ENCODE measurements at places on chromosomes 2 and 18. TPM values are rescaled to one million over a fixed set of nuclear protein-coding genes. Genes with fewer than 3 reads are reported as not detected.

The IL1RL1 gene
- 57.7 TPM for total RNA-seq

The CYP20A1 gene
- 21.6 TPM for total RNA-seq

The SP5 gene
- total RNA-seq = not detected

The CPO gene
- total RNA-seq = not detected

The SLC16A14 gene
- total RNA-seq = not detected

The BCL11A gene
- 0.81 TPM for total RNA-seq

The STK25 gene
- 110 TPM for total RNA-seq

The MEP1B gene
- 0.20 TPM for total RNA-seq

DNA sequence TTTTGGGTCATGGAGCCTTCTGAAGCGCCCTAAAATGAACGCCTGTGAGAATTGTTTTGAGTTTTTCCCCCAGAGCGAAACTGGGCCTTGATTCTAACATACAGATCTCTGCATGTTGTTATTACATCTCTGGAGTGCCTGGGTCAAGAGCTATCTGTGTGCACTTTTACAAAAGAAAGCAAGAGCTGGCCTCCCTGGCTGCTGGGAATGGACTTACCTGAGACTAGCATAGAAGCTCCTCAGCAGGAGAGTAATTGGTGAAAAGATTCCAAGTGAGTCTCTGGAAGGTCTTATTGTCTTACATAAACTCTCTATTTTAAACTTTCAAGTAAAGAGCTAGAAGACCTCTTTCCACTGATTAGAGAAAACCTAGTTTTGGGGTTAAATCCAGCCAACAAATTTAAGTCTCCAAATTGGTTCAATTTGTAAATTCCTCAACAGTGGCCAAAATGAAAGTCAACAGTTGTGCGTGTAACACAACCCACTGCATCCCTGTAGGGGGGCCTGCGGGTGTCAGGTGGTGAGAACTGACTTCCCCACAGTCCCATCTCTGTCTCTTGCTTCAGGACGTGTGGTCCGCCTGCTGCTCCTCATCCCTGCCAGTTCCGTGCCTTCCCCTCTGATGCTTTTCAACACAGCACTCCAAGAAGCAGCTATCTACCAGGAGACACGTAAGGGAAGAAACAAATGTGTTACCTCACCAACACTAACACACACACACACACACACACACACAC is 206.1 kb downstream of the SH3BP4 start:
- no peak for DNase-seq
- no peak overlapping the region for H3K27ac ChIP-seq
- H3K36me3 ChIP-seq = no peaks in the 10 kb centered on the region
- no peaks in the 10 kb centered on the region for H3K4me1 ChIP-seq

- H3K27ac ChIP-seq = no peak overlapping the region
- DNase-seq = no peak
- H3K4me3 ChIP-seq = no peak overlapping the region
- H3K4me1 ChIP-seq = peaks cover 13% of the 10 kb centered on the region
Observed at GRCh38 chr2:208010506-208010905, 14.8 kb downstream of the PLEKHM3 start.

DNA sequence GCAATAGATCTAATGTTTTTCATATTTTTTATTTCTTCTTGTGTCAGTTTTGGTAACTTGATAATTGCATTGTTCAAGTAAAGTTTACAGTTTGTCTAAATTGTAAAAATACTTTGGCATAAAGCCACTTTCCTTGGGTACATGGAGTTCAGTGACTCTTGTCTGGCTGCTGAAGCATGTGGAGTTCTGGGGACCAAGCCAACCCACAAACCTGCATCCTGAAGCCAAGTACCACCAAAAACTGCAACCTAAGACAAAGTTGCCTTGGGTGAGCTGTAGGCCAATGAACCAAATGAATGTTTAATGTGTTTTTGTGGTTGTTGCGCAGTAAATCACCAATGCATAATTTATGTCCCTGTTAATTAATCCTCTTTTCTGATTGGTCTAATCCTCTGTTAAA is 872.6 kb downstream of the BCL11A start:
- H3K36me3 ChIP-seq = no peaks in the 10 kb centered on the region
- H3K27ac ChIP-seq = no peak overlapping the region
- no peaks in the 10 kb centered on the region for H3K27me3 ChIP-seq
- H3K4me1 ChIP-seq = no peaks in the 10 kb centered on the region
- DNase-seq = no peak
- no peak overlapping the region for H3K4me3 ChIP-seq

- no peaks in the 10 kb centered on the region for H3K36me3 ChIP-seq
- no peak overlapping the region for H3K27ac ChIP-seq
- H3K4me3 ChIP-seq = no peak overlapping the region
- peaks cover 8% of the 10 kb centered on the region for H3K27me3 ChIP-seq
Observed at GRCh38 chr2:106332054-106332453, 136.2 kb downstream of the RGPD3 start.

DNA sequence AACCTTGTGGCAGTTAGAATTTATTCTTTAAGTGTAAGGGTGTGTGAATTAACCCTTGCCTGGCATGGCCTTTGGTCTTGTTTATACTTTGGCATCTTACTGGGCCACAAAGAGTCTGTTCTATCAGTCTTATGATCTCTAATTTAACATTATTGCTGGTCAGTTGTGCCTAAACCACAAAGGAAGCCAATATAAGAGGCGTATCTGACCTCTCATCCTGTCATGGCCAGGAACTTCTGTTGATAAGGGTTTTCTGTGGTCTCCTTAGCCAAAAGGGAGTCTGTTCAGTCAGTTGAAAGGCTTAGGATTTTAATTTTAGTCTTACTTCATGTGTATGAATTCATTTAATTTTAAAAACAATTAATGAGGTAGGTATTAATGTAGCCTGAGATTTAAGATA is 127.2 kb downstream of the LRRTM4 start:
- no peaks in the 10 kb centered on the region for H3K4me1 ChIP-seq
- no peak overlapping the region for H3K27ac ChIP-seq
- no peak overlapping the region for H3K4me3 ChIP-seq
- H3K27me3 ChIP-seq = no peaks in the 10 kb centered on the region

DNA sequence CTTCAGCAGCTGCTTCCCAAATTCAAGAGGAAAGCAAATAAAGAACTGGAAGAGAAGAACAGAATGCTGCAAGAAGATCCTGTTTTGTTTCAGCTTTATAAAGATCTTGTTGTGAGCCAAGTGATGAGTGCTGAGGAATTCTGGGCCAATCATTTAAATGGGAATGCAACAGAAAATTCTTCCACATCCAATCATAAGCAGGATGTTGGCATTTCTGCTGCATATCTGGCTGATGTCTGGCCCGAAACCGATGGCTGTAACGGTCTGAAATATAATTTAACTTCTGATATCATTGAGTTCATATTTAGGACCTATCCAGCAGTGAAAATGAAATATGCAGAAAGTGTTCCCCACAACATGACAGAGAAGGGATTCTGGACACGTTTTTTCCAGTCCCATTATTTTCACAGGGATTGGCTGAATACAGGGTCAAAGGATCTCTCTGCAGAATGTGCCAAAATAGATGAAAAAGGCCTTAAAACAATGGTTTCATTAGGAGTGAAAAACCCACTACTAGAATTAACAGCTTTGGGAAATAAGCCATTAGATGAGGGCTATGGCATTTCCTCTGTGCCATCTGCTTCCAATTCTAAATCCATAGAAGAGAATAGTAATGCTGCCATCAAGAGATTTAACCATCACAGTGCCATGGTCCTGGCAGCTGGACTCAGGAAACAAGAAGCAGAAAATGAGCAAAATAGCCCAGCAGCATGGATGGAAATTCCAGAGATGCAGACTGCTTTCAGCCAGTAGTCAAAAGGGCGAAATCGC is 175.6 kb downstream of the MC4R start:
- H3K4me1 ChIP-seq = no peaks in the 10 kb centered on the region
- no peak overlapping the region for H3K27ac ChIP-seq
- H3K36me3 ChIP-seq = no peaks in the 10 kb centered on the region
- H3K27me3 ChIP-seq = no peaks in the 10 kb centered on the region
- H3K4me3 ChIP-seq = no peak overlapping the region

- H3K27ac ChIP-seq = no peak overlapping the region
- H3K4me3 ChIP-seq = no peak overlapping the region
- no peaks in the 10 kb centered on the region for H3K36me3 ChIP-seq
- no peaks in the 10 kb centered on the region for H3K4me1 ChIP-seq
- DNase-seq = no peak
Observed at GRCh38 chr2:182066400-182067087, 80.9 kb downstream of the PPP1R1C start.

DNA sequence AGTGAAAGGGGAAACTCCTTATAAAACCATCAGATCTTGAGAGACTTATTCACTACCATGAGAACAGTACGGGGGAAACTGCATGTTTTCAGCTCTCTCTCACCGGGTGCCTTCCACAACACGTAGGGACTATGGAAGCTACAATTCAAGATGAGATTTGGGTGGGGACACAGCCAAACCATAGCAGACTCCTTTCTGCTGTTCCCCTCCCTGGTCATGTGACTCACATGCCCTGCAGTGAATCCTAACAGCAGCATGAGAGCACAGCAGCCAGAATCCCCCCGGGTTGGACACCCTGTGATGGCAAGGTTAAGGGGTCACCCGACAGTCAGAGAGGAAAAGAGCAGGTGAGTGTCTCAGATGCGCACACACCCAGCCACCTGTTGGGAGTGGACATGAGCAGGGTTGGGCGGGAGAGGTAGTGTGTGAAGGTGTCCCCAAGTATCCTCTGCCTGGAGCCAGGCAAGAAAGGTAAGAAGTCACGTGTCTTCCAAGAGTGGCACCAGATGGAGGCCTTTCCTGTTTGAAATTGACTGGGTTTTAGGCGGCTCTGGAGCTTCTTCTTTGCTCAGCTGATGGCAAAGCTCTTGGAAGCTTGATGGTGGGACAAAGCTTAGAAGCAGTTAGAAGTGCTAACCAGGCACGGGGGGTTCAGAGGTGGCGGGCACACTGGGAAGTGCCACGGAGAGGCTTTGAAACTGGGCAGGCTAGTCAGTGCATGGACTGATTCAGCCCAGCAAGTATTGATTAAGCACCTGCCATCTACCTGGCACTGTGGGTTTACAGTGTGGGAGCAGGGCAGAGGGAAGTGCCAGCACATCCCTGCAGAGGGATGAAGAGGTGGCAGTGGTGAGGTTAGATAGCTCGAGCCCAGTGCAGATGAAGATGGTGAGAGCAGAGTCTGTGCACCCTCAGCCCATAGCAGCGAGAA is 68.7 kb downstream of the RHOB start:
- H3K27ac ChIP-seq = no peak overlapping the region
- H3K36me3 ChIP-seq = peaks cover 6% of the 10 kb centered on the region
- no peak overlapping the region for H3K4me3 ChIP-seq
- DNase-seq = no peak

- H3K27me3 ChIP-seq = peaks cover 51% of the 10 kb centered on the region
- no peaks in the 10 kb centered on the region for H3K36me3 ChIP-seq
- H3K27ac ChIP-seq = no peak overlapping the region
- H3K4me3 ChIP-seq = no peak overlapping the region
Observed at GRCh38 chr2:160006475-160006874, 55.9 kb downstream of the PLA2R1 start.

DNA sequence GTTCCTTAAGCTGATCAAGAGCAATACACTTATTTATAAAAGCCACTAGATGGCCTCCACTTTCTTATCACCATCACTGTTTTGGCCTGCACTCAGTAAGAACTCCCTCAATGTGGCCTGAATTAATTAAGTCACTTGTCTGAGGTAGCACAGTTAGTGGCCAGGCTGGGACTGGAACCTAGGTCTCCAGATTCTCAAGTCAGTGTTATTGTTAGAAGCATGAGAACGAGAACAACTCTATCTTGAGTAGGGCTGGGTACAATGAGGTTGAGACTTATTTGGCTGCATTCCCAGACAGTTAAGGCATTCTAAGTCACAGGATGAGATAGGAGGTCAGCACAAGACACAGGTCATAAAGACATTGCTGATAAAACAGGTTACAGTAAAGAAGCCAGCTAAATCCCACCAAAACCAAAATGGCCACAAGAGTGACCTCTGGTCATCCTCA is 115.8 kb downstream of the SS18 start:
- H3K4me3 ChIP-seq = no peak overlapping the region
- H3K27me3 ChIP-seq = no peaks in the 10 kb centered on the region
- no peaks in the 10 kb centered on the region for H3K36me3 ChIP-seq

DNA sequence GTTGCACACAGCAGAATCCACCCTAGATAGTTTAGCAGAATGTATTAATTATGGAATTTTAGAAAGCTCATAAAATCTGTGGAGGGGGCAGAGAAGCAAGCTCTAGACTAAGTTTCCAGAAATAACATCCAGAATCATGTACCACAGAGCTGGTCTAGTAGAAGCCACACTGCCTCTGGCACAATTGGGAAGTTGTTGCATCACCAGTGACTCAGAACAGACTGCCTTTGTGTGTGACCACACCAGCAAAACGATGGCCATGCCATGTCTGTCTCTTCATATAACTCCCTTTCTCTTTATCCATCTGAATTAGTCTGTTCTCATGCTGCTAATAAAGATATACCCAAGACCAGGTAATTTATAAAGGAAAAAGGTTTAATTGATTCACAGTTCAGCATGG is 158.9 kb downstream of the CCDC148 start:
- H3K27me3 ChIP-seq = no peaks in the 10 kb centered on the region
- H3K27ac ChIP-seq = no peak overlapping the region
- H3K36me3 ChIP-seq = no peaks in the 10 kb centered on the region
- H3K4me3 ChIP-seq = no peak overlapping the region
- H3K4me1 ChIP-seq = no peaks in the 10 kb centered on the region

GRCh38 chr2:170162271-170162632 is 15.7 kb upstream of the MYO3B start:
- no peak overlapping the region for H3K27ac ChIP-seq
- H3K27me3 ChIP-seq = peaks cover 22% of the 10 kb centered on the region
- no peaks in the 10 kb centered on the region for H3K4me1 ChIP-seq
- H3K36me3 ChIP-seq = no peaks in the 10 kb centered on the region

DNA sequence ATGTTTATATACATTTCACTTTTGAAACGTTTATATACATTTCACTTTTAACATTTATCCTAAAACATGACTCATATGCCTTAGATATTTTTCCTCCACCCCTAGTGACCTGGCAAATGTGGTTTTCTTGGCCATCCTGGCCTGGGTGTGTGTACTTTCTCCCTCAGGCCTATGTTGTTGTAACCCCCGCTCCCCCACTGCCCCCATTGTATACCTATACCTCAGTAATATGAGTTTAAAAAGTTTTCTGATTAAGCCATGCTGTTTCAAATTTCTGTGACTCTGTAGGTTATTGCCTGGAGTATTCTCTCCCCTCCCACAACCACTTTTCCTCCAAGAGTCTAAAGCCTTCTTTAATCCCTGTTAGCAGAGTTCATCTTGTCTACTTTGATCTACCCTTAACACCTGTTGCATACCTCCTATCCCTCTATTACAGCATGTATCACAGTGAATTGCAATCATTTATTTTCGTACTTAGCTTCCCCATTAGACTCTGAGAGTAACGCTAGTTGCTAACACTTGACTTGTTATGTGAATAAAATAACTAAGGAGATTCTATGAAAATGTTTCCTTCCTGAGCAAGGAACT is 67.9 kb downstream of the LCLAT1 start:
- H3K4me1 ChIP-seq = peaks cover 22% of the 10 kb centered on the region
- H3K36me3 ChIP-seq = peaks cover 21% of the 10 kb centered on the region
- H3K27ac ChIP-seq = no peak overlapping the region

DNA sequence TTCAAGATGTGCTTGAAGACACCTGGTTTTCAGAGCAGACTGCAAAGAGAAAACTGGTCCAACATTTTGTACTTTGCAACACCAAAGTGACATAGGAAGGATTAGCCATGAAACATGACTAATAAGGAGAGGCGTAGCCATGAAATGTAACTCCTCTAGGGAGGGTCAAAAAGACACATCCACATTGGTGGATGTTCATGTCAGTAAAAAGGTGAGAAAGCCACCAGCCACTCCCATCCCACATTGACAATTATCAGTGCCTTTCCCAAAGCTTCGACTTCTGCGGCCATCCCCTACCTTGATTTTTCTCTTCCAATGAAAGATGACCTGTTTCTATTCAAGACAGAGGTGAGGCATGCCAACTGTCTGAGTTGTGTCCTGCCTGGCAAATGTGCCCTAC is 223.2 kb downstream of the ALK start:
- H3K27ac ChIP-seq = no peak overlapping the region
- no peak for DNase-seq
- no peaks in the 10 kb centered on the region for H3K4me1 ChIP-seq
- no peak overlapping the region for H3K4me3 ChIP-seq
